ENCODE measurements at places on chromosomes 1 and 21.

- DNase-seq = no peak
These were observed 279.9 kb upstream of the RUNX1 start for GRCh38 chr21:35328856-35329455.

DNA sequence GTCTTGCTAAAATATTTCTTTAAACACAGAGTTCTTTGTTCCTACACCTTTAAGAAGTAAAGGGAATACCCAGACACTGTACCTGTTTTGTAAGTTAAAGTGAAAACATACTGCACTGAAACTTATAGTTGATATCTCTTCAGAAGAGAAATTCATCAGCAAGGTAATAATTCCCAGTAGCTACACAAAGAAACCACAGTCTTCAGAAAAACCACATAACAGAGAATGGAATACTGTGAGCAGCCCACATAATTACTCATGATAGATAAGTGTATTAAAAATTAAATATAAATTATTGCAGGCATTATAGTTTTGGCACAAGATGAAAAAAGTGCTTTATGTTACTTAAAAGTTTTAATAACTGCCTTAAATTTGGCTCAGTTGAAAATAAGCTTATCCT lies 276.6 kb downstream of the SETD4 start:
- no peak for DNase-seq

DNA sequence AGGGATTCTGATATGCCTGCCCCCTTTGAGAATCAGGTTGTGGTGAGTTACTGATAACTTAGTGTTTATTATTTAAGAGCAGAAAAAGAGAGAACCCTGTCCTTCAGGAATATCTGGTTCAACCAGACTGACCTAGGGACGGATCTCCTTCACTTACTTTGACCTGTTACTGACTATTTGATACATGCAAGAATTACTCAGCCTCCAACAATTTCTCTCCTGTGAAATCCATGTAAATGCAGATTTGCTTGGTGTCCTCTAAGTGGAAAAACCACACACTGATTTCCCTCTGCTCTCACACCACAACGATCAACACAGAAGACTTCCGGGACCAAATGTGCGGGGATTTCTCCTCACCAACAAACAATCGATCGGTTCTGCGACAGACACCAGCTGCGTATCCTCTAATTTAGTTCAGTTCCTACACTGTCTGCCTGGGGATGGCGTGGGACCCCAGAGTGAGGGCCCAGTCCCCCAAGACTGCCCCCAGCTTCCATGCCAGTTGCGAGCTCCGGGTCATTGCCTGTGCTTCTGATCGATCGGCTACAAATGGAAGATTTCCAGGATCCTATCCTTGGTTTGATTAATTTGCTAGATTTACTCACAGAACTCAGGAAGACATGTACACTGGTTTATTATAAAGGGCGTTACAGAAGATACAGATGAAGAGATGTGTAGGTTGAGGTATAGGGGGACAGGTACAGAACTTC lies 51.7 kb downstream of the BACE2 start:
- no peak for DNase-seq

- no peak for DNase-seq
These were observed 61.0 kb upstream of the CSF1 start for GRCh38 chr1:109849655-109850054.

DNA sequence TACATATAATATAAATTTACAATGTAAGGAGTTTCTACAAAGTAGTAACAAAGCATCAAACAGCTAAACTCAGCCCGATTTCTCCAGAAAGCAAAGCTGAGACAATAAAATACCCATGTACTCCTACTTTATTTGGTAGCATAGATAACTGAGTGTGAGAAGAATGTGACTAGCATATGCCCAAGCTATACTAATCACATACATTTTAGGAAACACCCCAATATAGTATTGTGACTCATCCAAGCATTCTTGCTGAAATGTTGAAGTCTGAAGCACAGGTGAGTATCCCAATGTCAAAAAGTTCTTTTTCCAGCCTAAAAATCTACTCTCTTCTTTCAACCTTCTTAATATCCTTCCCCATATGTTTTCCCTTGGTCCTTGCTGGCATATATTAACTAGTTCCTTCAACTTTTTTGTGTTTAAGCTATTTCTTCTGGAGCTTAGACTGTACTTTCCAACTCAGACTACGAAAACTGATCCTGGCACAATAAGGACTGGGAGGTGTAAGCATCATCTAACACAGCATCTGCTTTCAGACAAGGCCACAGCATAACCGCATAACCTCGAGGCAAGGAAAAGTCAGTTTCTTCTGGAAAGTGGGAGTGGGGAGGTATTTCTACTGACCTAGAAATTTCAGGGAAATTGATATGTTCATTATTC lies 163.0 kb upstream of the RNPC3 start:
- no peak for DNase-seq

DNA sequence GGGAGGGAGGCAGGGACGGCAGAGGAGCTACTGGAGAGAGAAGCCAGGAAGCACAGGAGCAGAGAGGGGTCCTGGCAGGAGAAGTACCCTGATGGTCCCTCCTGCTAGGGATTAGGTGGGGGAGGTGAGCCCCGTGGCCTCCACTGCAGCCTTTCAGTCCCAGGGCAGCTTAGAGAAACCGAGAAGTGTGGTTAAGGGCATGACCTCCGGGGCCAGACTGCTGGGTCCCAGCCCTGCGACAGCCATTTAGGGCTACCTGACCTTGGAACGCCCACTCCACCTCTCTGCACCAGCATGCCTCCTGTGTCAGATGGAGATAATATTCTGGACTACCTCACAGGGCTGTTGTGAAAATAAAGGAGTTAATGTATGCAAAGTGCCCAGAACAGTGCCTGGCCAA lies 47.4 kb downstream of the KCNN3 start:
- DNase-seq = no peak

Measured in keratinocyte (primary cell).